ENCODE measurements at places on chromosomes 1 and 21.

DNA sequence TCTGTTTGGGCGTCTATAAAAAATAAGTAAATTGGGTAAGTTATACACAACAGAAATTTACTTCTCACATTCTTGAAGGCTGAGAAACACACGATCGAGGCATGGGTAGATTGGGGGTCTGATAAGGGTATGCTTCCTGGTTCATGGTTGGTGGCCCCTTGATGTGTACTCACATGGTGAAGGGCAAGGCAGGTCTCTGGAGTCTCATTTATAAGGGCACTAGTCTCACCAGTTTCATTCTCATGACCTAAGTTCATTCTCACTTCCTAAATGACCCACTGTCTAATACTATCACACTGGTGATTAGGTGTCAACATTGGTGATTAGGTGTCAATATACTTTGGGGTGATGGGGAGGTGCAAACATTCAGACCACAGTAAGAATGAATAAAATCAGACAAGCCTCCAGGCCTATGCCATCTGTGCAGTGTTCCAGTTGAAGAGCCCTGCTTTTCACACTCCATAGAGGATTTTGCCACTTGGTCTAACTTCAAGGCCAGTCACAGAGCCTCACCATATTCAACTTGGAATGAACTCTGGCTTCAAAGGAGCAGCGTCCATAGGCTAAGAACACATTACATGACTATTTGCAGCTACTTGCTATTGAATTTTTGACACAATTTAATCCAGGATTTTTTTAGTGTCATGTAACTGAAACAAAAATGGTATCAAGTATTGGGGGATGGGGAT is 2.5 kb upstream of the GBP4 start:
- DNase-seq = no peak

DNA sequence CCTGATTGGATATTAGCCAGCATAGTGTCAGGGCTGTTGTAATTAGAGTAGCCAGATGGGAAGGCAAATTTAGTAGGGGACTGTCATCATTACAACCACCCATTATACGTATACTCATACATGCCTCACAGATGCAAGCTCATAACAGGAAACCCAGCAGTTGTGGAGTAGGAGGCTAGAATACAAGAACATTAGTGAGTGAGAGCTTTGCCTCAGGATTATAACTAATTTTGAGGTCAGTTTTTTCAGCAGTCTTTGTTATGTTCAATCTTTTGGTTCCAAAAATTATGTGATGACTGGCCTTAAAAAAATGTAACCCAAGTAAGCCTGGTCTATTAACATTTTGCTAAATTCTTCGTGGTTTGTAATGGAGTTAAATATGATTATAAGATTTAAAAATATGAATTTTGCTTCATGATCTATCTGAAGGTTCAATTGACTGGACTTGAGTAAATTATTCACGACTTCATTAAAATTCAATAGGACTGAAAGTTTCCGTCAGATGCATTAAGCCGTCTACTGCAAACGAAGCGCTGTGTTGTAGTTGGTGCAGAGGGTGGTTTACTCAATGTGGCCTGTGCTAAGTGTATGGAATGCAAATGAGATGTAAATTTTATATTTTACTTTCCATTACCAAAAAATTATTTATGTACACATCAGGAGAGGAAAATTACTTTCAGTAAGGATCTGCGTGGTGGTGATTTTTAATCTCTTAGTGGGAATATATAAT is 48.8 kb downstream of the KCNK1 start:
- DNase-seq = peak; percentile 72

GRCh38 chr1:17272646-17273045 is 23.7 kb downstream of the PADI3 start:
- DNase-seq = no peak

- no peak for DNase-seq
Observed at GRCh38 chr1:186782791-186783190, 46.0 kb upstream of the PLA2G4A start.

DNA sequence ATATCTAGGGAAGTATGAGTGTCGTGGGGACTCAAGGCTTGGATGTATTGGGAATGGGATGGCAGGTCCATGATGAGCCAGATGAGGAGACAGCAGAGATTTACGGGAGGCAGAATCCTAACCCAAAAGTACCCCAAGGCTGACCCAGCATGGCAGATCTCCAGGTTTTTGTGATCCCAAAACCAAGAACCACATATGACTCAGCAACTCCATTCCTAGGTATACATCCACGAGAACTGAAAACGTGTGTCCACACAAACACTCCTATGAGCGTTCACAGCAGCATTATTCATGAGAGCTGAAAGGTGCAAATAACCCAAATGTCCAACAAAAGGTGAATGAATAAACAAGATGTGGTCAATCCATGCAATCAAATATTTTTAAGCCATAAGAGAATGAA is 201.5 kb downstream of the KAZN start:
- DNase-seq = no peak

DNA sequence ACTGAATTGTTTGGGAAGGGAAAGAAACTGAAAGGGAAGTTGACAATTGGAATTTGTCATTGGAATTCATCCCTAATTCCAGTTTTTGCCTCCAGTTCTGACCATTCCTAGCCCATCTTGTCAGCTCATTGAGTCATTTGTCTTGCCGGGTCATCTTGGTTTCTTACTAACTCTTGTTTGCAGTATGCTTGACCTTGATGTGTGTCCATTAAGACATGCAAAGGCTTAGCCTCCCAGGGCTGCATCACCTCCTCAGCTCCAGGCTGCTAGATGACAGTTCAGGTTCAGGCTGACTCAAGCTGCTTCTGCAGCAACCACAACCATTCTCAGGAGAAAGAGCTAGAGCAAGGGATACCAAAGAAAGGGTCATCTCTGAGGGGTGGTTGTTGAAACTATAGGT is 151.3 kb upstream of the PTGFR start:
- DNase-seq = no peak

DNA sequence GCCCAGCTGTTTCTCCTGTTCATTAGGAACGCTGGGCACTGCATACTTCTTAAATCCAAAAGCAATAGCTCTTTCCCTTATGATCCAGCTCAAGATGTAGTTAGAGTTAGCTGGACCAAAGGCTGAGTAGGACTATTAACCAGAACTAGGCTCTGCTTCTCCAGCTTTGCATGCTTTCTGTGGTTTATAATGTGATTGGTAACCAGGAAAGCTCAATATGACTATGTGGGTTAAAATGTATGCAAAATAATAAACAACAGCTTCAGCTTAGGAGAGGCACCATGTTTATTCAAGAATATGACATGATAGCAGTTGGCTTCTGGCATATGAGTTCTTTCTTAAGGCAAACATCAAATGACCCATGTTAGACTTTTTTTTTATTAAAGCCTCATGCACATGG is 73.8 kb downstream of the LYPLAL1 start:
- no peak for DNase-seq

Measured in NCI-H2171 (cell line).